ENCODE measurements at places on chromosomes 2 and 18.

- DNase-seq: no peak
Measured at GRCh38 chr2:75920859-75921551, 210.3 kb upstream of the GCFC2 start.

DNA sequence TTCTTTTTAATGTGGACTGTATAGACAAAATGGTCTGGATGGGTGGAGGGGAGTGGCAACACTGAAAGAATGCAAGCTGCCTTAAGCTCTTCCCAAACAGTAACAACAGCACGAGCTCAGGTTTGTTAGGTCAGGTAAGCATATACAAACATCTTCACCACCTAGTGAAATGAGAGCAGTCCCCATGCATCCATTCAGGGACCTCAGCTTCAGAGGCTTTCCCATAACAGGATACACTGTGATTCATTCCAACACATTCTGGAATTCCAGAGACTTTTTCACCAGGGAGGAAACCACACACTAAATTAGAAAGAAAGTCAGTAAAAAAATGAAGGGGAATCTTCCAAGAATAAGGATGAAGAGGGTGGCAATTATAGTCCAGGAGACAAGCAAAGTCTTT lies 50.4 kb upstream of the BZW1 start:
- no peak for DNase-seq

DNA sequence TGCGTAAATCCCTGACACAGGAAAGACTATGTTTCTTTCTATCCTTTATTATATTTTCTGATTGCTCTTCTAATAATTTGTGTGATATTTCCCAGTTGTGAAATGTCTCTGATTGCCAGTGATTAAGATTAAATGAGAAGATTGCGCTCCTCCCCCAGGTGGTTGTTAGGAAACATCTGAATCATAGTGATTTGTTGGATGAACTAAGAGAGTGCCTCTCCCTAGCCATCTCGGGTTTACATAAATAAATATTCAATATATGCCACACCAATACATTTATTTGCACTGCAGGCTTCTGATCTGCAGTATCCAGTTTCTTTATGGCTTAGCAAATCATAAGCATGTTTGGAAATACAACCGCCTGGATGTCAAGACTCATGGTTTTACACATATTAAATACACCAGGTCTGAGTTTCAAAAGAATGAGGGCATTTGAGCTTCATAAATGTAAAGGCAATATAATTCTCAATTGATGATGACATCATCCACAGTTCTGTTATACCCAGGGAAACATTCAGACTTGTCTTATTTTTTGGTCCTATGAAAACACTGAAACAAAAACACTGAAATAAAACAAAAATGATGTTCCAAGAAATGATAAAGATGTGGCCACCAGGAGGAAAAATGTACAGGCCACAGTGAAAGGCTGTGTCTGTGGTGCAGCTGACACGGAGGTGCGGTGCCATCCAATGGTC lies 826.7 kb upstream of the ACVR2A start:
- no peak for DNase-seq

GRCh38 chr2:132420816-132421805 lies 4.5 kb downstream of the GPR39 start:
- no peak for DNase-seq

GRCh38 chr2:63692002-63692606 lies 103.3 kb downstream of the MDH1 start:
- no peak for DNase-seq

DNA sequence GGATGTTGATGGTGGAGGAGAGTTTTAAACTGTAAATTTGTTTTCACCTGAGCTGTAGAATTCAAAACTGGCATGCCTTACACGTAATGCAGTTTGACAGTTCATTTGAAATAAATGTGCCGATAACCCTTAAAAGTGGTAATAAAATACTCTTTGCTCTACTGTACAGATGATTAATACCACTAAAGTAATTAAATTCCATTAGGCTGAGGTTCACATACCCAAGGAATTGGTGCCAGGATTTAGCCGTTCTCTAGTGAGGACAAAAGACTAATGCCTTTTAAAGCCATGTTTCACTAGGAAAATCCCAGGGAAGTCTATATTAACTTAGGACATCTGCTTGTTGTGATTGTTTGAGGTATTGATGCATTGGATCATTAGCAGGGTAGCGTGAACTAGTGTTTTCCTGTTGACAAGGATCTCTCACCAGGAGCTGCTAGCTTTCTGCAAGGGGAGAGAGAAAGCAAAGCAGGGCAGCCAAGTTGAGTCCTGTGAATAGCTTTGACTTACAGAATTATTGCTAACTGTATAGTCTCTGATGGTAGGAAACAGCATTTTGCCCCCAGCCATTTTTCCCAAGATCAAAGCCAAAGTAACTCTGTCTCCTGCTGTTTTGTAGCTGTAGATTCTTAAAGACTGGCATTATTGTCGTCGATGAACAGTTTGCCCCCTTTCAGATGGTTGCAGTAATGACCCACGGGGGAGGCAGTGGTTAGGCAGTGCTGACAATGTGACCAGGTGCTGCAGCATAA lies 280.9 kb upstream of the FANCL start:
- DNase-seq: no peak

DNA sequence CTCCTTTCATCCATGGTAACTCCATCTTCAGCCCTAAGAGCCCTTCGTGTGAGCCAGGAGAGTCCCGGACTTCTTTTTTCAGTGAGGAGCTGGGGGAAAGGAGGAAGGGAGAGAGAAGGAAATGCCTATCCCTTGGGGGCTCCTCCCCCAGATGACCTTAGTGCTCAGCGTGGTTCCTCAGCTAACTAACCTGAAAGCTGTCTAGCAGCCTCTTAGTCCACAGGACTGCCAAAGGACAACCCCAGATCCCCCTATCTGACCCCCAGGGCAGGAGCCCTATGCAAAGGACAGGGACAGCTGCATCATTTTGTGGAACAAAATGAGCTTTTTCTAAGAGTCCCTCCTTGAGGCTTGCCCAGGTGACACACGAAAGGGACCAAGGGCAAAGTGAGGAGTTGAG lies 7.9 kb downstream of the SPR start:
- no peak for DNase-seq

- no peak for DNase-seq
Measured at GRCh38 chr18:22930089-22930713, 2.9 kb upstream of the RBBP8 start.

- DNase-seq: no peak
Measured at GRCh38 chr18:57771193-57771592, 31.9 kb downstream of the ATP8B1 start.

Measured in SIG-M5 (cell line).